Left ventricle myocardium superior (tissue), 1 donor: ENCODE measurements at places on chromosomes 16 and 17. TPM values are rescaled to one million over a fixed set of nuclear protein-coding genes. Genes with fewer than 3 reads are reported as not detected.

GRCh38 chr17:75689441-75689873 is 22.3 kb downstream of the SAP30BP start:
- no peak for DNase-seq

GRCh38 chr17:50920041-50920410 is 53.9 kb upstream of the TOB1 start:
- no peak for DNase-seq

- no peak for DNase-seq
Observed at GRCh38 chr16:74757349-74757748, 17.3 kb downstream of the FA2H start.

DNA sequence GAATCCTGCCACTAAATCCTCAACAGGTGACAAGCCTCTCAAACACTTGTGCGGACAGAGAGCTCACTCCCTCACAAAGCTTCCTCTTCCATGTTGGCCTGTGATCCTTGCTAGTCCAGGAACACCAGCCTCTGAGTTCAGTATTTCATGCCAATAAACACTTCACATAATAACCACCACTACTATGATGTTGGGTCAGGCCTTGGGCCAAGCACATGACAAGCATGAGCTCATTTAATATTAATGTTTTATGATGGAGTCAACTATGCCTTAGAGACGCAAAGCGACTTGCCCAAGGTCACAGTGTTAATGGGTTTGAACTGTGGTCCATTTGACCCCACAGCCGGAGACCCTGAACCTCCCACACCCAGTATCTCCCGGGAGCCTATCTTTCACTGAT is 129.1 kb downstream of the GAS7 start:
- peak; percentile 72 for DNase-seq

DNA sequence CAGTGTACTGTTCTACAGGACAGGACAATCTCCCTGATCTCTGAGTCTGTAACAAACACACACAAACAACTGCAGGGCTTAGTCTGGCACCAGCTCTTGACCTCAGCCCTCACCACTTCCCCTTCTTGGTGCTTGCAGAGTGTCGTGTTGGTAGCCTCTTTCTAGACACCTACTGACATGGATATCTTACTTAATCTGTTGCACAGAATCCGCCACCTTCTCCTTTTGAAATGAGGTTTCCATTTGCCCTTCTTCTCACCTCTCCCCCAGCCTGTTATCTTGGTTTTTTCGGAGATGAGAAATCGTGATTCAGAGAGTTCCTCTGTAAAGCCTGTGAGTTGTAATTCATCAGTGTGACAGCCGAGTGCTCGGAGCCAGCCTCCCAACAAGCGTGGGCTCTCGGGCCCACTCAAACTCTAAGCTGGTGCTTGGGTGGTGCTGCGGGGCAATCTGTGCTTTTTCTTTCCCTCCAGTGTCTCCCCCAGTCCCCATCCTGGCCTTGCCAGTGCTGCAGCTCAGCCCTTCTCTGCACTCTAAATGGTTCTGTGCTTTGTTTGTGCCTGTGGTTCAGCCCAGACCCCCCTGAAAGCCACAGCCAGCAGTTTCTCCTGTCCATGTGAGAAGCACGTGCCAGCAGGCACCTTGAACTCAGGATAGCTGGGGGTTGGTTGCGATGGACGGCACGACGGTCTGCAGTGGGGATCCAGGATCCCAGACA is 28.1 kb downstream of the KIAA0513 start:
- no peak for DNase-seq

DNA sequence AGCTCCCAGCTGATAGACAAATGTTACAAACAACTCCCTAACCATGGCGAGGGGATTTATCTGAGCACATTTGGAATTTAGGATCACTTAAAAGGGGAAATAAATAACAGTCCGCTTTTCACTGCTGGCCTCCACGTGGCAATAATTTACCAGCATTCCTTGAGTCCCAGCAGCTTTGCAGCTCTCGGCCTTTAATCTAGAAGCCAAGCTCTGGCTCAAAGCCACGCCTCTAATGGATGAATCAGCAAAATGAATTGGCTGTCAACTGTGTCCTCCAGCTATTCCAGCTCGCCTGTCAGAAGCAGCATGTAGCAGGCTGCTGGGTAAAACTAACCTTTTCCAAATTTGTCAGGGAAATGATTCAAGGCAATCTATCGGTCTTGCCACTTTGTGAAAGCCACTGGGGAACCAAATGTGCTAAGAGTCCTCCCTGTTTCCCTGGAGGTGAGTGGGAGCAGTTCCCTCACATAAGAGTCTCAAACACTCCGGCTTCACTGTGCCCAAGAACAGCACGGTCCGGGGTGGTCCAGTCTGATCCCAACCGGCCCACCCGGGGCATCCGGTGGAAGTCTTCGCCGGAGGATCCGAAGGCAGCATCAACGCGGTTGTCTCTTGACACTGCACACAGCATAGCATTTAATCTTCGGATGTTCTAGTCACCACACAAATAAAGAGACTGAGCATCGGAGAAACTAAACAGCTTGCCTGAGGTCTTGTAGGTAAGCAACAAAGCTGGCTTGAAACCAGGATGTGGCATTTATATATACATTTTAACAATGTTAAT is 143.3 kb downstream of the PARN start:
- DNase-seq: peak; percentile 82

The CSH1 gene
- total RNA-seq: not detected

The ACSM2A gene
- total RNA-seq: not detected
